Amygdala (tissue), 56 donors: ENCODE measurements at places on chromosomes 12 and 14.

GRCh38 chr12:75378354-75378753, 12.5 kb upstream of the GLIPR1L2 start:
- DNase-seq: no peak

DNA sequence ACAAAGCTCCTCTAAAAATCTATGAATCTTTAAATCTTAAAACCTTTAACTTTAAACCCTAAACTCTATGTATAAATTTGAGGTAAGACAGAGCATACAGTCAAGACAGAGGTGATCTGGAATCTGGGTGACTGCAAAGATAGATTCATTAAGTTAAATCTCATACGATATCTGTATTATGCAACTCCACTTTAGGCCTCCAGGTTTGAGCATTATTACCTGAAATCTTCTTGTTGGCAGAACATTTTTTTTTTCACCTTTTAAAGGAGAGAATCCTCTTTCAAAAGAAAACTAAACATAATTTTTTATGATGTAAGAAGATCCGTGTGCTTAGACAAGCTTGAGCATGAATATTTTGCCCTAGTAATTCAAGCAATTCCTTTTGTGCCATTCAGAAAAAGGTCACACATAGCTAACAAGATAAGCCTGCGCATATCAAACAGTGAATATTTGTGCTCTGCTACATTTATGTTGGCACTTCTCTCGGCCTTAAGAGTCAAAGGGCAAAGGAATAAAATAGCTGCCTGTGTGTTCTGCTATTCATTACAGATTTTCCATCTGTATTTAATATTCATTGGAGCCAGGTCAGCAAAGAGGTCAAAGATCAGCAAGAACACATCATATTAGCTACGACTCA, 163.3 kb downstream of the TMTC3 start:
- DNase-seq: no peak

- no peak for DNase-seq
Measured at GRCh38 chr12:130249376-130249775, 87.1 kb downstream of the FZD10 start.

- DNase-seq: no peak
Measured at GRCh38 chr14:102095231-102095870, 8.5 kb upstream of the HSP90AA1 start.

DNA sequence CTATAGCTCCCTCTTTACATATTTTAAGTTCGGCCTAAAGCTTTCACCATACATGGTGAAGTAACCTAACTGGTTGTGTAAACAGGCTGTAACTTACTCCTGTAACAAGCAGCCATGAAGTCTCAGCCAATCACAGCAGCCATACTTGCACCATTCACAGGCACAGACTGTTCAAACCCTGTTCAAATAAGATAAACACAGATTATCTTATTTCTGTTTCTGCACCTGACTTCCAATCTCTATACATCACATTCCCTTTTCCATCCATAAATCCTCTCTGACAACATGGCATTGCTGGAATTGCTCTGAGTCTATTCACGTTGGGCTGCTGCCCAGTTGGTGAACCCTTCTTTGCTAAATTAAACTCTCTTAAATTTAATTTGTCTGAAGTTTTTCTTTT, 34.5 kb upstream of the ARID2 start:
- DNase-seq: no peak

GRCh38 chr14:28751467-28752058, 15.0 kb upstream of the FOXG1 start:
- no peak for DNase-seq

- no peak for DNase-seq
Measured at GRCh38 chr12:58186914-58187313, 245.5 kb downstream of the ATP23 start.

GRCh38 chr12:112808156-112808555, 16.6 kb downstream of the RPH3A start:
- no peak for DNase-seq

- no peak for DNase-seq
Measured at GRCh38 chr12:108804271-108804953, 53.0 kb downstream of the SSH1 start.

GRCh38 chr12:116474331-116474730, 84.8 kb upstream of the MAP1LC3B2 start:
- DNase-seq: no peak

GRCh38 chr14:55107766-55108554, 21.1 kb upstream of the LGALS3 start:
- DNase-seq: no peak

DNA sequence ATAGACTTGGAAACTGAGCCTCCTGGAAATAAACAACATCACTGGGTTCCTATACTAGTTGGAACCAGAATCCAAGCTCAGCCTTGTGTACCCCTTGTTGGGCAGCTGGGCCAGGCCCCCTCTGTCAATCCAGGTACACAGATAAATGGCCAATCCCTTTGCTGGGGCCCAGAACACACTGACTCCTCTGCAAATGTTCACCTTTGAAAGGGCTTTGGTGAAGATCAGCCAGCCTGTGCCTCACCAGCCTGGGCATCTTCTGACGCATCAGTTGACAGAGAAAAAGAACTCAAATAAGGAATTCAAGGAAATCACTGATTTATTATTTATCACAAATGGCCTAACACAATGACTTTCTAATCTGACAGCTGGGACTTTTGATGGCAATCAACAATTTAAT, 1090.2 kb downstream of the BCL11B start:
- DNase-seq: no peak

GRCh38 chr12:79187032-79187431, 322.5 kb downstream of the SYT1 start:
- DNase-seq: no peak

DNA sequence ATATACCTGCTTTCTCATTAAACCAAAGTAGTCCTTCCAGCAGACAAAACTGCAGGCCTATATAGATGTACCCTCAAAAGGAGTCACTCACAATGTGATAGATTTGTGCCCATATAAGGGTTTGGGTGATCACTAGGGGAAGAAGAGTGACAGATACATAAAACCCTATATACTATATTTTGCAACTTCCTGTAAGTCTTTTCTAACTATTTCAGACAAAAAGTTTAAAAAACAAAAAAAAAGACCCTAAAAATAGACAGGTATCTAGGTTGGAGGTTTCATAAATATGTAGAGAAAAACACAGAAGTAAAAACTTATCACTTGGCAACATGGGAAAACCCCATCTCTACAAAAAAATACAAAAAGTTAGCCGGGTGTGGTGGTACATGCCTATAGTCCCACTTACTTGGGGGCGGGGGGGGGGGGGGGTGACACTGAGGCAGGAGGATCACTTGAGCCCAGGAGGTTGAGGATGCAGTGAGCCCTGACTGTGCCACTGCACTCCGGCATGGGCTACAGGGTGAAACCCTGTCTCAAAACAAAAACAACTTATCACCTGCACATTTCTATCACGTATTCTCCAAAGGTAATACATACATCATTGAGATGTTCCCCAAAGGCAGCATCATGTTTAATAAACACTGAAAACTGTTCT, 2.9 kb downstream of the VCPKMT start:
- DNase-seq: no peak

DNA sequence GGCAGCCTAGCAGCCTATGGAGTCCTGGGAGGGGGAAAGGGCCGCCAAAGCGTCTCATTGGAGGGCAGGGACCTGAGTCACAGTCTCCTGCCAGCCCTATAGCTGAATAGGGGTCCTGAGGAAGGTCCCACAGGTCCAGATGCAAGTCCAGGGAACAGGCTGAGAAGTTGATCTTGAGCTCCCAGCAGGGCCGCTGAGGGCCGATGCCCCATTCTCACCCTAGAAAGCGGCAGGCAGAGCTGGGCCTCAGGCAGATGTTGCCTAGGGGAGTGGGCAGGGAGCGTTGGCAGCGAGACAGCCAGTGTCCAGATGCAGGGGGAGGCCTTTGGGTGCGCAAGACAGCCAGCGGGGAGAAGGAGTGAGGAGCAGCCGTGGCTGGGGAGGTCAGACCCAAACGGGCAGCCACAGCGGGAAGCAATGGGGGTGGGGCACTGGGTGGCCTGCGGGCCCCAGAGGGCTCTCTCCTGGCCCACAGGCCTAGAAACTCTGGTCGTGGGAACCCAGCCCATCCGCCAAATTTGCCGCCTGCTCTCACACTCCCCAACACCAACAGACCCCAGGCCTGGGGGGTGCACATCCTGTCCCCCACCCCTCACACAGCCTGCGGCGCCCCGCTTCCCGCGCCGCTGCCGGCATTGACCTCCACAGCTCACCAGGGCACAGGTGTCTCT, 1.1 kb downstream of the HDAC7 start:
- no peak for DNase-seq

DNA sequence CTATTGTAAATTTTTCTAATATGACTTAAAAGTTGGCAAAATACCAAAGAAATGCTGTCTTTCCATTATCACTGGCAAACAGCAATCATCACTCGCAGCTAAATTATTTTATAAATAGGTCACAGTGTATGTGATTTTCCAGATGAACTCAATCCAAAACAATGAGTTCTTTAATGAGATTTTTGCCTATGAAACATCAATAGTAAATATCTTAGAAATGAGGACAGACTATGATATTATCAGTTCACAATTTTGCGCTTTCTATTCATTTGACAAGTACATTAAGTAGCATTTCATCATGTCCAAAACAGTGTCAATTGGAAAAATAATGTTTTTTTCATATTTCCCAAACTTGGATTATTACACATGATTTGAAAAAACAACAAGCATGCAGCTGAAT, 65.7 kb downstream of the PIK3C2G start:
- no peak for DNase-seq

DNA sequence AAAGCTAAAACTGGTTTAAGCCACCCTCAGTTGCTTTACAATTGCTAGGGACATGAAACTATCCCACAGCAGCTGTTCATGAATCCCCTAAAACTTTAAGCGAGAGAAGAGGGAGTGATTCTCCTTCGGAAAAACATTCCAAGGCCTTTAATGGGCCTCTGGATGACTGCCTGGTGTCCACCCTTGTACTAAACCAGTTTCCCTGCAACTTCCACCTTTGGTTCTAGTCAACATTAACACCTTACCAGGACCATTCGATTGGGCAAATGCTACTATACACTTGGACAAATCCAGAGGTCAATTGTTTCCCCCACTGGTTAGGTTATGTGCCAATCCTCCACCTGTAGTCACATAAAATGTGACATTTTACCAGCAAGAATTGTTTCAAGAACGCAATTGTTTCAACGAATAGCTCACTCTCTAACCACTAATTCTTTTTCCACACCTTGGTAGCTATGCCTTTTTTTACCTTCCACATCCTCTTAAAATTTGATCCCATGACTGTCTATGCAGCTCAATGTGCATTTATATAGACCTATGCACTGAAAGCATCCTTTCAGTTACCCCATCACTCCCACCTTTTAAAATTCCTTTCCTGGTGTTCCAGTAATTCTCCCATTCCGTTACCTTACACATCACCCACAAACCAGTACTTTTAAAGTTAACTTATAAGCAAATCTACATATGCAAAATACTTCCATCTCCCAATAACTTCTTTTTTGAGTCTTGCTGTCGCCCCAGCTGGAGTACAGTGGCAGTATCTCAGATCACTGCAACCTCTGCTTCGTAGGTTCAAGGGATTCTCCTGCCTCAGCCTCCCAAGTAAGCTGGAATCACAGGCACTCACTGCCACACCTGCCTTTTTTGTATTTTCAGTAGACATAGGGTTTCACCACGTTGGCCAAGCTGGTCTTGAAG, 3.6 kb downstream of the UBC start:
- DNase-seq: no peak

DNA sequence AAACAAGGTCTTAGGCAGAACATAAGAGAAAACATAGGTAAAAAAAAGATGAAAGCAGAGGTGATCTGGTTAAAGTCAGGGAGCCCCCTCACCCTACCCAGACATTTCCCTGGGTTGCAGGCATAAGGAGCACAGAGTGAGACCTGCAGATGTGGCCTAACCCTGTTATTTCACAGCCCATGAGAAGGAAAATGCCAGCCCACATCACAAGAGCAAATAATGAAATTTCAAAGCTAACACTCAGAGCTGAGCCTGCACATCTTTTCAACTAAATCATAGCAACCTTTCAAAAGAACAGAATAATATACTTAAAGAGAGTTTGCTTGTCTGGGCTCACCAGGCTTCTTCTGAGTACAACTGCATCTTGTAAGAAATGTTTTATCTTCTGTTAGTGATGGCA, 295.4 kb downstream of the RPAP3 start:
- no peak for DNase-seq

- DNase-seq: no peak
Measured at GRCh38 chr14:69464829-69465228, 19.7 kb upstream of the PLEKHD1 start.

DNA sequence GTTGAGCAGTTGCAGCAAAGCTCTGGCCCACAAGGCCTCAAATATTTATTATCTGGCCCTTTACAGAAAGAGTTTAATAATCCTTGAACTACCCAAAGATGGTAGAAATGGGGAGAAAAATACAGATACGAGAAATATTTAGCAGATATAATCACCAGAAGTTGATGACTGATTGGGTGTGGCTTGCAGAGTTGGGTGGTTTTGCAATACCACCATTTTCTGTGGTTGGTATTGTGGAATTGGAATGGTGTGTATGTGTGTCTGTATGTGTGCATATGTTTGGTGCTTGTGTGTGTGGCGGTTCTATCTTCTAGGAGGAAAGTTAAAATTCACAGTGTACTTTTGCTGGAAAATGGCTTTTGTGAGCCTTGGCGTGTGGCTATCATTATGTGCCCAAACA, 85.4 kb upstream of the MANSC4 start:
- no peak for DNase-seq

- DNase-seq: no peak
Measured at GRCh38 chr12:77751939-77752338, 78.8 kb upstream of the NAV3 start.

- no peak for DNase-seq
Measured at GRCh38 chr12:108390495-108391203, 51.5 kb upstream of the CMKLR1 start.

GRCh38 chr12:46723629-46724419, 102.0 kb downstream of the SLC38A4 start:
- no peak for DNase-seq

- no peak for DNase-seq
Measured at GRCh38 chr14:90621201-90621600, 195.0 kb downstream of the TTC7B start.

- DNase-seq: peak; percentile 4
Measured at GRCh38 chr12:107402041-107403022, 283.3 kb upstream of the PWP1 start.

- DNase-seq: no peak
Measured at GRCh38 chr12:80273144-80273543, 170.9 kb upstream of the PTPRQ start.

GRCh38 chr12:82876075-82876474, 189.4 kb downstream of the TMTC2 start:
- no peak for DNase-seq

- DNase-seq: no peak
Measured at GRCh38 chr14:105517096-105517495, 9.3 kb upstream of the TMEM121 start.
